ENCODE measurements at places on chromosomes 7 and 10.

DNA sequence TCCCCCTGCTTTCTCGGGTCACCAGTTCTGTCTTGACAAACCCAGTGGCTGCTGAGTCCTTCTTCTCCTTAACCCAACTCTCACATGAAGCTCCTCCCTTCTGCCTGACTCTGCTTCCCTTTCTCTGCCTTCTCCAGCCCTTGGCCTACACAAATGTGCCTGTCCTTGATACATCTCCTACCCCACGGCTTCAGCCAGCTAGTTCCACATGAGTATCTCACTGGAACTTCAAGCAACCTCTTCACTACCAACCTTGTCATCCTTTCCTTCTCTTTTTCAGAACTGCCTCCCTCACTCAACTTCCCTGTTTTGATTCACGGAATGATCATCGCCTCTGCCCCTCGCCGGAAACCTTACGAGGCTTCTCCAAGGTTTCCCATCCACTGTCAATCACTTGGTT, 55.9 kb downstream of the PDIA4 start:
- DNase-seq, result no peak

DNA sequence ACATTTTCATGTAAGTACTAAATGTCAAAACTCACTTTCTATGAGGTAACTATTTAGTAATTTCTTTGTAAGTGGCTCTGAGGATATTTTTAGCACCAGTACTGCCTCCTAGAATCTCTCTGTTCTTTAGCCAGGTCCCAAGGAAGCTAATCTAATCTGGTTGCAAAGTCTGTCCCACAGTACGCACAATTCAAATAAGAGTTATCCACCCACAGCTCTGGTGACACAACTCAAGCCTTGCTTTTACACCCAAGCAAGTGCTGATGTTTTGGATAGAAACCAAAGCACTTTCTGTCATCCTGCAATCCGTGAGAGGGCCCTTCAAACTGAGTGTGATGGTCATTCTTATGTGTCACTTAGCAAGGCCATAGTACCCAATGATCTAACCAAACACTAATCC, 14.5 kb downstream of the GIMAP5 start:
- no peak for DNase-seq

GRCh38 chr7:121446526-121446925, 50.4 kb upstream of the FAM3C start:
- DNase-seq, result no peak

- no peak for DNase-seq
Observed at GRCh38 chr7:142556740-142557139, 192.5 kb upstream of the PRSS1 start.

DNA sequence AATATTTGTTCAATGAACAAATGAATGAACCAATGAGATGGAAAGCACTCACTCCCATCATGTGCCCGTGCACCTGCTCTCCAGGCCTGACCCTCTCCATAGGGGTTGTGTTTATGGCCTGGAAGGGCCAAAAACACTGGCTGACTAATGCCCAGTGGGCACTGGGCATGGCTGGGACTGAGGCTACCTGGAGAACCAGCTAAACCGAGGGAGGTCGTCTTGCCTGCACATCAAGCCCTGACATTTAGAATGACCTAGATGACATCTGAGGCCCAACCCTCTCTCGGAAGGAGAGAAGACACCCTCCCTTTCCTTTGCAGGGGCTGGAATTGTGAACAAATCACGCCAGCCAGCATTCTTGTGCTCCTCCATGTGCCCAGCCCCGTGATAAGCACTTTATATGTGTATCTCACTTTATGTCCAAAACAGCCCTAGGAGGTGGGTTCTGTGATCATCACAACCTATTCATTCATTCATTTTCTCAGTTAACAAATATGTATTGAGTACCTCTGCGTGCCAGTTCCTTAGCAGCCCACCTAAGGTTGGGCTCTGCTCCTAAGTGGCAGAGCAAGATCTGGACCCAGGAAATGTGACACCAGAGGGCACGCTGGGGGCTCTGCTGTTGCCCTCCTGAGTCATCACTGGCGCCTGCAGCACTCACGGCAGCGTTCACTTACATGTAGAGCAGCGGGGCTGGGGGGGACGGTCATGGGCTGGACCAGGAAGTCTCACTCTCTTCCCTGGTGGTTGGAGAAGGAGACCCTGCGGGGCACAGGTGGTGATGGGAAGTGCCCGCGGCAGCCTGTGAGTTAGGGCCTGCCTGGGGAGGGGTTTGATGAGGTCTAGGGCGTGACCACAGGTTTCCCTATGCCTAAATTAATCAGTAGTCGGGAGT, 52.0 kb downstream of the TSPAN15 start:
- DNase-seq, result no peak

- DNase-seq, result no peak
Observed at GRCh38 chr7:940599-941408, 13.7 kb downstream of the ADAP1 start.

DNA sequence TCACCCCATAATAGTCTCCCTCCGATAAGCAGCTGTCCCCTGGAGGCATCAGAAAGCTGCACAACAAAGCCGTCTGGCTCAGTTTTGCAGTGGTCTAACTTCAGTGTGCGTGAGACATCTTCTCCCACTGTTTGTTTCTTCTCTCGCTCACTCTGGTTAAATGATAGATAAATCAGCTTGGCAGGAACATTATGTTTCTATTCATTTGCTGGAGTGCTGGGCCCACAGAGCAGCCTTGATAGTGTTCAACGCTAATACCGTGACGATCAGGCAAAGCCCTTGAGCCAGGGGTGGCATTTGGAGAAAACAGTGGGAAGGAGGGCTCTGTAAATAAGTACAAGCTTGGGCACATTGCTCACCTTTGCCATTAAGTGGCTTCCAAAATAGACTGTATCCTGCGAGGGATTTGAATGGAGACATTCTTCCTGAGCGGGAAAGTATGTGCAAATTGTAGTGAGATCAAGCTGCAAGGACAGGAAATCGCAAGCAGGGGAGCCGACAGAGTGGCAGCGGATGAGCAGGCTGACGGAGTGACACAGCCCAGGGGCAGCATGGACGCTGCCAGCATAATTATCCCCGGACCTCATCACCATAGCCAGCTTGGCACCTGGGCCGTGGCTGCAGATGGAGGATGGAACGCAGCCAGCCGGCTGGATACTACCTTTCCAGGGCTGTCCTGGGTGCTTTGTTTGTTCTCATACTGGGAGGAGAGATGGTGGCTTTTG, 256.8 kb upstream of the FZD8 start:
- no peak for DNase-seq

- no peak for DNase-seq
Observed at GRCh38 chr7:154598864-154599263, 404.1 kb downstream of the PAXIP1 start.

- no peak for DNase-seq
Observed at GRCh38 chr7:20395104-20395503, 64.4 kb downstream of the ITGB8 start.

DNA sequence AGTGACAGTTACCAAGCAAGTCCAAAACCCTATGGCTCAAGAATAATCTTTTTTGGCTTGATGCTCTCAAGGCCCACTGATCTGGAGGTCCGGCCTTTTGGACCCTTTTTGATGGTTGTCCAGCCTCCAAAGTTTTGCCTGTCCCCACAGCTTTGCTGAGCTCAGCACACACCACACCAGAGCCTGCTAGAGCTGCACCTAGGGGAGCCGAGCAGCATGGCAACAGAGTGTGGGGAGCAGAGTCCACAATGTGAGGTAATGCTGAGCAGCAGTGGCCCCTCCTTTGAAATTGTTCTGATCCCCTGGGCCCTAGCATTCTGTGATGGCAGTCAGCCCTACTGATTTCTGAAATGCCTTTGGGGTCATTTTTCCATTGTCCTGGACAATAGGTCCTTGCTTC, 9.3 kb downstream of the GIMAP7 start:
- no peak for DNase-seq

DNA sequence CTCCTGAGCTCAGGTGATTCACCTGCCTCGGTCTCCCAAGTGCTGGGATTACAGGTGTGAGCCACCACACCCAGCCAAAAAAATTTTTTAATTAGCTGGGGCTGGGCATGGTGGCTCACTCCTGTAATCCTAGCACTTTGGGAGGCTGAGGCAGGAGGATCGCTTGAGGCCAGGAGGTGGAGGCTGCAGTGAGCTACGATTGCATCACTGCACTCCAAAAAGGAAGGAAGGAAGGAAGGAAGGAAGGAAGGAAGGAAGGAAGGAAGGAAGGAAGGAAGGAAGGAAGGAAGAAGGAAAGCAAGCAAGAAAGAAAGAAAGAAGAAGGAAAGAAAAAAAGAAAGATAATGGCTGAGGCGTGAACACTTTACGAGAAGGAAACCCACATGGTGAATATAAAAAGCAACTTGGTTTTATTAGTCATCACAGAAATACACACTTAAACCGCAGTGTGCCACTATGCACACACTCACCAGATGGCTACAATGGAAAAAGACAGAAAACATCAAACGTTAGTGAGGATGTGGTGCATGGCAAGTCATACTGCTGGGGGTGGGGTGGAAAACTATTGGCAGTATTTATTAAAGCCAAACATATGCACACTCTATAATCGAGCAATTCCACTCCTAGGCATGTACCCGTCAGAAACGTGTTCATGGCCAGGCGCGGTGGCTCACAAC, 4.4 kb upstream of the CCL26 start:
- DNase-seq, result peak; percentile 86

GRCh38 chr10:15310776-15311568, 60.1 kb downstream of the FAM171A1 start:
- DNase-seq, result no peak

DNA sequence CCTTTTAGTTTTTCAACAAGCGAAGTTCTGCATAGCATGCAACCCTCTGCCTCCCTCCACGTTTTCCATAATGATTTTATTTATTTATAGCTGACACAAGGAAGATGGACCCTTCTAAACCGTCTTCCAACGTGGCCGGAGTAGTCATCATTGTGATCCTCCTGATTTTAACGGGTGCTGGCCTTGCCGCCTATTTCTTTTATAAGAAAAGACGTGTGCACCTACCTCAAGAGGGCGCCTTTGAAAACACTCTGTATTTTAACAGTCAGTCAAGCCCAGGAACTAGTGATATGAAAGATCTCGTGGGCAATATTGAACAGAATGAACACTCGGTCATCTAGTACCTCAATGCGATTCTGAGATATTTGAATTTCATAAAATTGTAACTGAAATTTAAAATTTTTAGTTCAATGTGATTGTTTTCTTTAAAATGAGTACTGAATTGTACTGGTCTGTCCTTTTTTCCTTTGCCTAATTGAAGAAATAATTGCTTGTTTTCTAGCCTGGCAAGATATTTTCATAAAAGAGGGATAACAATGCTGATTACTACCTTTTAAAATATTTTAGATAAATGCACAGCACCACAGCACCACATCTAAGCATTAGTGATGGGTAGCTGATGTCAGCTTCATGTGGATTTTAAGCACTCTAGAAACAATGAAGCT, 41.5 kb upstream of the SLC39A12 start:
- peak; percentile 70 for DNase-seq

GRCh38 chr10:52228556-52228955, 85.5 kb upstream of the DKK1 start:
- DNase-seq, result no peak

GRCh38 chr7:117188376-117188775, 134.5 kb downstream of the WNT2 start:
- DNase-seq, result no peak

DNA sequence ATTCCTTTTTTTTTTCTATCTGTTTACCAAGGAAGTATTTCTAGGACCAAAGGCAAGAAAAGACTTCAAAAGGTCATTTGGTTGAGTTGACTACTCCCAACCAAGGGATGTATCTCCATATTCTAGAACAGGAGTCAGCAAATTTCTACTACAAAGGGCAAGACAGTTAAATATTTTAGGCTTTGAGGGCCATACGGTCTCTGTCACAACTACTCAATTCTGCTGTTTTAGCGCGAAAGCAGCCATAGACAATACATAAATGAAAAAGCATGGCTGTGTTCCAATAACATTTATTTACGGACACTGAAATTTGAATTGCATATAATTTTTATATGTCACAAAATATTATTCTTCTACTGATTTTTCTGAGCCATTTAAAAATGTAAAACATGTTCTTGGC, 8.5 kb upstream of the ARID5B start:
- no peak for DNase-seq

DNA sequence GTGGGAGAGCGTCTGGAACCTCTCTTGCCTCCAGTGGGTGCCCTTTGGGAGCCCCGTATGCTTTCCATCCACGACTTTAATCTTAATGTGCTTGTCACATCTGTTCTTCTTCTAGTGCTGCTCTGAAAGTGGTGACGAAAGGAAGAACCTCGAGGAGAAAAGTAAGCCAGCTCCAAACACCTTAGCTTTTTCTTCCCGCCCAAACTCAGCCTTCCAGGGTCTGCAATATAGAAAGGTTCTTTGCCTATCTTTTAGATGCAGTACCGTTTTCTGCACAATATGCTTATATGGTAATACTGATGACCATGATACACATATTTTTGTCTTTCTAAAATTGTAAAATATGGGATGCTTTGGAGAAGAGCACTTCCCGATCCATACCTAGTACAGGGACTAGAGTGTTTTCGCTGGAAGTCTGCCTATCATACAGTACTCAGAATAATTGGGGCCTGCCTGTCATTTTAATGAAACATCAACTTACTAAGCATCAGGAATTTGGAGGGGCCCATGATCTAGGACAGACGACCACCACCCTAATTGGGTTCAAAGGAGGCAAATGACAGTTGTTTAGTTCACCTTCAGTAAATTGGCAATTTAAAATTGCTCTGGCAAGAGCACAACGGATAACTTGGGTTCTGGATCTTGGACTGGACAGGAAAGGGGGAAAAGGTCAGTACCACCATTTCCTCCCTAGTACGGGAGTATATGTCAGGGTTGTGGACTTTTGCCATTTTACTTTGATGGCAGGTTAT, 884 bp downstream of the RINT1 start:
- DNase-seq, result no peak

DNA sequence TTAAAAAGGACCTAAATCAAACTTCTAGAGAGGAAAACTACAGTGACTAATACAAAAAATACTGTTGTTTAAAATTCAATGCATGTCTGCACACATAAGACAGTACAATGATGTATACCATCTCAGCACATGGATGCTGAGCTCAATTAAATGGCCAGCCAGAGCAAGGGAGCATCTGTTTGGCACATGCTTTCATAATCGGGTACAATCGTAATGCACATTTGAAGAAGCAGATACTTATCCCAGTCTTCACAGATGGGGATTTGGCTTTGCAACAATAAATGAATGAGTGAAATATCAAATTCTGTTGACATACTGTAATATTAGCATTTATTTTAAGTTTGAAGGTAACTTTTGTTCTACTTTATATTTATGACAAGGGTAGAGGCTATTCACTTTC, 187.8 kb downstream of the CRPPA start:
- DNase-seq, result no peak

DNA sequence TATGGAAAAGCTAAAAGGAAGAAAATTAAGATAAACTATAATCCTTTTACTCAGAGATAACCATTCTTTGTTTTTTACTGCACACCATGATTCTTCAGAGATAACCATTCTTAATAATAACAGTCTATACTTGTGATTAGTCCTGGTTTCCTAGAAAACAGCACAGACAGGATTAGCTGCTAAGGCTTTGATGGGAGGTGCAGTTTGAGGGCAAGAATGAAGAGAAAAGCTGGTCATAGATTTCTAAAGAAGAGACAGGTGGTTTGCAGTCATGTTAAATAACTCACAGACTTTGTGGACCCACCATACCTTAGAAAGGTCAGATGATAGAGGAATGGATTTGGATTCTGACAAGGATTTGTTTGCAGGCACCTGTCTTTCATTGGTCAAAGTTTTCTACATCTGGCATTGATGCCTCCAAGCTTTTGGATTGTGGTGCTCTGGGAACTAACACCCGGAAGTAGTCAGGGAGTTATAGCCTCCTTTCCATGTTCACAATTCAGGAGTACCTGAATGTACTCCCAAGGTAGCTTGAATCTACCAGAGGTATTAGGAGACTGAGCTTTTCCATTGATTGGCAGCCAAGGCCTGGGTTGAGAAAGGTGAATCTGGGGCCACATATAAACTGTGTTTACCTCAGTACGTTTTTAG, 3.7 kb downstream of the SMC3 start:
- DNase-seq, result no peak
